Spleen (tissue), 13 donors: ENCODE measurements at places on chromosomes 11 and 22.

- peak; percentile 58 for DNase-seq
Measured at GRCh38 chr22:43171019-43171491, 15.9 kb downstream of the TTLL12 start.

DNA sequence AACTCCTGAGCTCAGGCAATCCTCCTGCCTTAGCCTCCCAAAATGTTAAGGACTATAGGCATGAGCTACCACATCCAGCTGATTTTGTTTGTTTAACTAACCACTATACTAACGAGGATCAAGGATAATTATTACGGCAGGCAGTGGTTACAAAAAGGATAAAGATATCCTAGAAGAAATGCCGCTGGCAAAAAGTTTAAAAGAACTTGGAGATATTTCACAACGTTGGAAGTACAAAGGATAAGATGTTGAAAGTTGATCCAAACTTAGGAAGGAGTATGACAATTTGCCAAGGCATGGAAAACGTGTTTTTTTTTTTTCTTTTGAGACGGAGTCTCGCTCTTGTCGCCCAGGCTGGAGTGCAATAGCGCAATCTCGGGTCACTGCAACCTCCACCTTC is 13.4 kb downstream of the AP5B1 start:
- no peak for DNase-seq

DNA sequence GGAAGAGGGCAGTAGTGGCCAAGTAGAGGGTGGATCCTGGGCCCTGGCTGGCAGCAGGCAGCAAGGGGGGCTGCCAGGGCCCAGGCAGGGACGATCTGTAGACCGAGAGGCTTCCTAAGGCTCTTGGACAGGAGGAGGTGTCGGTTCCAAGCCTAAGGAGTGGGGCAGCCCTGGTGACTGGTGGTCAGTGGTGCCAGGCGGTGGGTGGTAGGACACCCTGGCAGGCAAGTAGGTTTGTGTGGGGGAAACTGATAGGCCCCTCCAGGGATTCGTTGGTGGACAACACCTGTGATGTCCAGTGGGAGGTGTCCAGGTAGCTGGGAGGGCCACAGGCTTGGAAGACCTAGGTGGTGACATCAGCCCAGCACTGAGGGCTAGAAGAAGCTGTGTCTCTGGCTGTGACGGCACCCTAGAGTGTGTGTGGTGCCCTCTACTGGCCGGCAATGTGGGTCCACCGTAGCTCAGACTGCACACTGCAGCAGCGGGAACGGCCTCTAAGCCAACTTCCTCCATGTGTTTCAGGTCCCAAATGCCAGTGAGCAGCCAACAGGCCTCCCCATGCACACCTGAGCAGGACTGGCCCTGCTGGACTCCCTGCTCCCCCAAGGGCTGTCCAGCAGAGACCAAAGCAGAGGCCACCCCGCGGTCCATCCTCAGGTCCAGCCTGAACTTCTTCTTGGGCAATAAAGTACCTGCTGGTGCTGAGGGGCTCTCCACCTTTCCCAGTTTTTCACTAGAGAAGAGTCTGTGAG is 9.4 kb upstream of the SAMM50 start:
- DNase-seq: peak; percentile 85

GRCh38 chr22:36816339-36816635 is 548 bp downstream of the PVALB start:
- no peak for DNase-seq

GRCh38 chr11:121588747-121589146 is 136.0 kb upstream of the SORL1-AS1 start:
- no peak for DNase-seq

DNA sequence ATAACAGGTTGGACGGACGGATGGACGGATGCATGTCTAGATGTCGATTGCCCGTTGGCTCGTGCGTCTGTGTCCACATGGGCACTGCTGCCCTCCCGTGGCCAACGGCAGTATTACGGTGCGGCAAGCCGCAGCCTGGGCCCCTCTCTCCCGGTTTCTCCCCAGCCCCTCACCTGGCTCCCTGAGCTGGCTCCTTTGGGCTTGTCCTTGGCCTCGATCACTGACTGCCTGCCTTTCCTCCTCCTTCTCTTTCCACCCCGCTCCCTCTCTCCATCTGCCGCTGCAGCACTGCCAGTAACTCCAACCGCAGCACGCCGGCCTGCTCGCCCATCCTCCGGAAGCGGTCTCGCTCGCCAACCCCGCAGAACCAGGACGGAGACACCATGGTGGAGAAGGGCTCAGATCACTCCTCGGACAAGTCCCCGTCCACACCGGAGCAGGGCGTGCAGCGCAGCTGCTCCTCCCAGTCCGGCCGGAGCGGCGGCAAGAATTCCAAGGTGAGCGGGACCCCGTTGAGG is 77.3 kb downstream of the SCN3B start:
- DNase-seq: peak; percentile 92

DNA sequence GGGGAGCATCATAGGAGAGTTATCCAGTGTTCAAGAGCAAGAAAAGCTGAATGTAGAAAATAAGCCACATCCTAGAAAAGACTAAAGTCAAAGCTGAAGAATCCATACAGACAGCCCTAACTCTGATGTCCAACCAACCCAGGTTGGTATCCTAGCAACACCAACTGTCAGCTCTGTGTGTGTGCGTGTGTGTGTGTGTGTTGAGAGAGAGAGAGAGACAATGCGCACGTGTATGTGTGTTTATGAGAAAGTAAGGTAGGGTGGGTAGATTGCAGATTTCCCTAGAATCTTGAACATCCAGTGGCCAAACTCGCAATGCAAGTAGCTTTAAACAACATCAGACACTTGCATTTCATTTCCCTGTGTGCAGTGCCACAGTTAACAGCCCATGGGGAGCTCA is 274.9 kb downstream of the FAM181B start:
- no peak for DNase-seq

DNA sequence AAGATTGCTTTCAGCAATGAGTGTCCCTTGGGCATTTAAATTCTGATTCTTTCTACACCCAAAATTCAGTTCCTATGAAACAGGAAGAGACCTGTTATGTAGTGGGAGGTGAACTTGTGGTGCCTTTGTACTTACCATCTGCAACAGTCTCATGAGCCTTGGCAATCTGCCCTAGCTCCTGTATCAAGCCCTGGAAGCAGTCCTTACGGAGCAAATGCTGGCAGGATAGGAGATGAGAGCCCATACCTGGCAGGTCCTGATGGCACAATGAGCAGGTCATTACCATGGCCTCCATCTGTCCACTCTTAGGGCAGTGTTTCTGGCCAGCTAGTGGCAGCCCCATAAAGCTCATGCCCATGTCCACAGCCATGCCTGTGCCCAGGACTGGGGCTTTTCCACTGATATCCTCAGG is 10.8 kb downstream of the TRIM66 start:
- no peak for DNase-seq

DNA sequence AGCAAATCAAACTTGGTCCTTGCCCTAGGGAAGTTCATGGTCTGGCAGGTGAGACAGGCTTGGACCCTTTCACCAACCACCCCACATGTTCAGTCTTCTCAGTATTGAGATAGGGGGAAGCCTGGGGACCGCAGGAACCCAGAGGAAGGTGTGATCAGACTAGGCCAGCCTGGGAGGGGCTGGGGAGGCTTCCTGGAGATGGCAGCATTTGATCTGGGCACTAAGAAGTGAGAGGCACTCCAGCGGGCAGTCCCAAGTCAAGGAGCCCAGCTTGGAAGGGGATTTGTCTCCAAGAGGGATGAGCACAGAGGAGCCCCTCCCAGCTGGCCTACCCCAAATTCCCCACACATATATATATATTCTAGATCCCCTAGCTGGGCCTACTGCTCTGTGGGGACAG is 5.4 kb downstream of the LRRC32 start:
- peak; percentile 70 for DNase-seq

DNA sequence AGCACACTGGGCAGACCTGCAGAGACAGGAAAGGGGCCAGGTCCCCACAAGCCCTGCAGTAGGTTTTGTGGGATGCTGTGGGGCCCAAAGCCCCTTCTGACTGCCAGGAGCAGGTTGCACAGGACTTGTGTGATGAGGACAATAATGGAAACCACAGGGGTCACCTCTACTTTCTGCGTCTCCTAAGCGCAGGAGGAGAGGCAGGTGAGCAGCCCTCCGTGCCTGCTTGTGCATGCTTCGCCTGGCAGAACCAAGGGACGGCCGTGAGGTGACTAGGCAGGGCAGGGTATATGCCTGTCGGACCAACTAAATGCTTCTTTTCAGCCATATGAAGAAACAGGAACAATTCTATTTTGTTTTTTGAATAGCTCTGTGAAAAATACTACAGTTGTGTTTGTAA is 77.9 kb upstream of the PITPNB start:
- DNase-seq: peak; percentile 40
